ENCODE measurements at places on chromosomes 16 and 17.

DNA sequence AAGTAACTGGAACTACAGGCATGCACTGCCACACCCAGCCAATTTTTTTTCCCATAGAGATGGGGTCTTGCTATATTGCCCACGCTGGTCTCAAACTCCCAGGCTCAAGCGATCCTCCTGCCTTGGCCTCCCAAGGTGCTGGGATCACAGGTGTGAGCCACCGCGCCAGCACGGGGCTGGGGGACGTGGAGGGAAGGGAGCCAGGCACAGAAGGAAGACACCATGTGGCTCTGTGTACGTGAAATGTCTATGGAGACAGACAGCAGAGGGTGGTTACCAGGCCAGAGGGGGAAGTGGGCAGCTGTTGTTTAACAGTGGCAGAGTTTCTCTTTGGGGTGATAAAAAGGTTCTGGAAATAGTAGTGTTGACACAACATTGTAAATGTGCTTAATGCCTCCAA is 4.6 kb upstream of the PIEZO1 start:
- DNase-seq: no peak

DNA sequence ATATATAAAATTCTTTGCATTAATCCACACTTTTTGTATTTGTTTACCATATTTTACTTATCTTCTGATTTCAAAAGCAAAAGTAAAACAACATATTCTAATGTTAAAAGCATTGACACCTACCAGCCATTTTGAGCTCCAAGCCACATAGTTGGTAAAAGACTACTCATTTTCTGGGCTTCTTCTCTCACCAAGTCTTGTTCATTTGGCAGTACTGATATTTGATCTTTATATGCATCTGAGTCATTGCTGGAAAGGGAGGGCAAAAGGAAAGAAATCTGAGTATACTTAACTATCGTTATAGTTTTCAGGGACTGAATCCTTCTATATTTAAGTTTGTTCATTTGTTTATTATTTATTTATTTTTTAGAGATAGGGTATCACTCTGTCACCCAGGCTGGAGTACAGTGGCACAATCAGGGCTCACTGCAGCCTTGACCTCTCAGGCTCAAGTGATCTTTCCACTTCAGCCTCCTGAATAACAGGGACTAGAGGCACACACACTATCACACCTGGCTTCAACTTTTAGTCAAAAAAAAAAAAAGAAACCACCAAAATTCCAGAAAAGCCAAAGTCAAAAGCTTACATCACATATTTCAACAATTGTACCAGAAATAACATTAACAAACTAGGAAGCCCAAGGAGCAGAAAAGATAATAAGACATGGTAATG is 121.0 kb upstream of the TOB1 start:
- no peak for DNase-seq

GRCh38 chr17:17170346-17170985 is 35.7 kb downstream of the PLD6 start:
- no peak for DNase-seq

- DNase-seq: no peak
Observed at GRCh38 chr17:5861246-5861645, 208.9 kb upstream of the WSCD1 start.

GRCh38 chr17:34997355-34997862 is 17.1 kb downstream of the LIG3 start:
- DNase-seq: no peak

DNA sequence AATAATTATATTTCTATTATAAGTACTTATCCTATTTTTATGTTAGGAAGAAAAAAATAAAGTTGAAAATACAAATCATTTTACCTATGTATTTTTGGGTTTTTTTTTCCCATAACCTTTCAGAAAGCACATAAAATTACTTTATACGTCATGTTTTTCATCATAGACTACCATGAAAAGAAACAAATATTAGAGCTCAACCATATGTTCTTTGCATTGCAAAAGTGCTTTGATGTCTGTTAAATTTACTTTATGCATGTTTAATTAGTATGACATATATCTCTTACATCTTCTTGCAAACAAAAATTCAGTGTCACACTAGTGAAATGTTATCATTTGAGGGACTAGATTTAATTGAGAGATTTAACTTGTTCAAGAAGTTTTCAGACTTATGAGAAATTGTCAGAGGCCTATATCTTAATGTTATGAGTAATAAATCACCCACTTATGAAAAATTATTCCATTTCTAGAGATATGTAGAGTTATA is 24.0 kb downstream of the BRIP1 start:
- no peak for DNase-seq

DNA sequence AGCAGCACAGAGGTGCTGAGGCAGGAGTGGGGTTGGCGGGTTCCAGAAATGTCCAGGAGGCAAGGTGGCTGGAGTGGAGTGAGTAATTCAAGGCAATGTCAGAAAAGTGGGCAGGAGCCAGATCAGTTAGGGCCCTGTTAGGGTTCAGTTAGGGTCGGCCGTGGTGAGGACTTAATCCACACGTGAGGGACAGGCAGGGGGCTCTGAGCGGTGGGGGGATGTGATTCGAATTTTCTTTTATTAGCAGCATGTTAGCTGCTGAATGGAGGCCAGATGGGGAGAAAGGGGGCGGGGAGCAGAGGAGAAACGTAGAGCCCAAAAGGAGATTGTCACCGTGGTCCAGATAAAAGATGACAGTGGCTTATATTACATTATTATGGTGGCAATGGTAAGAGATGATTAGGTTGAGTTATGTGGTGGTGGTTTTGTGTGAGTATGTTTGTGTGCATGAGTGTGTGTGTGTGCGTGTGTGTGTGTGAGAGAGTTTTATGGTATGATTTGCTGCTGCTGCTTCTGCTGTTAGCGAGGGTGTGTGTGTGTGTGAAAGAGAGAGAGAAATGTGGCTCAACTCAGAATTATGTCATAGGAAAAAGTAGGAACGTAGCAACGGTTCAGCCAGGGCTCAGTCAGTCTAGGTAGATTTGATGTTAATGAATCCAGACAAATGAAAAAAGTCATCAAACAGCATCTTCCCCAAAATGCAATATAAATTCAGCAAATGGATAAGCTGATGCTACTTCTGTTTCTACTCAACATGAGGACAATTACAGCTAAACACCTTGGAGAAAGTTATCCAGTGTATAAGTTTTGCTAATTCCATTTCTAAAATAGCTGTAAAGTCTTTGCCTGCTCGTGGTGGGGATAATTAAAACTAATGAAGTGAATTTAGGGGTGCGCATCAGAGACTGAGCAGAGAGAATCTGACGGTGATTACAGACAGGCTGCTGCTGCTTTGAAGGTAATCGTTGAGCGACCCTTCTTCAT is 390.6 kb downstream of the HAPSTR1 start:
- DNase-seq: no peak

GRCh38 chr16:89722392-89723278 is 1.3 kb downstream of the ZNF276 start:
- peak; percentile 61 for DNase-seq

GRCh38 chr16:13344001-13344400 is 442.6 kb downstream of the SHISA9 start:
- DNase-seq: no peak

- peak; percentile 50 for DNase-seq
Observed at GRCh38 chr17:27756467-27757371, 43.6 kb downstream of the NOS2 start.

GRCh38 chr17:17757956-17758845 is 76.9 kb downstream of the RAI1 start:
- DNase-seq: no peak

DNA sequence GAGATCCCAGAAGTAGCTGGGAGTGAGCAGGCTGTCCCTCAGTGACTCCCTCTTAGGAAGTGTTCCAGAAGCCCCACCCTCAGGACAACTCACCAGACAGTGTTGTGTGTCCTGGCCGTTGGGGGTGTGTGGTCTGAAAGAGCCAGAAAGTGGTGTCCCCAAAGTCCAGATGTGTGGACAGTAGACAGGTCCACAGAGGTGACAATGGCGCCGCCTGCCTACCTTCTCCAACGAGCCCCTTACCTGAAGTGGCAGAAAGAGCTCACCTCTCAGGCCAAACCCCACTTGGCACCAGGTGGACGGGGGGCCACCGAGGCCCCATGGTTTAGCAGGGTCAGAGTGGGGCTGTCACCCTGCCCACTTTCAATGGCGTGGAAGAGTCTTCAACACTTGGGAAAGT is 19.9 kb downstream of the C17orf100 start:
- DNase-seq: no peak

GRCh38 chr16:29784901-29785500 is 5.5 kb upstream of the KIF22 start:
- DNase-seq: peak; percentile 85

DNA sequence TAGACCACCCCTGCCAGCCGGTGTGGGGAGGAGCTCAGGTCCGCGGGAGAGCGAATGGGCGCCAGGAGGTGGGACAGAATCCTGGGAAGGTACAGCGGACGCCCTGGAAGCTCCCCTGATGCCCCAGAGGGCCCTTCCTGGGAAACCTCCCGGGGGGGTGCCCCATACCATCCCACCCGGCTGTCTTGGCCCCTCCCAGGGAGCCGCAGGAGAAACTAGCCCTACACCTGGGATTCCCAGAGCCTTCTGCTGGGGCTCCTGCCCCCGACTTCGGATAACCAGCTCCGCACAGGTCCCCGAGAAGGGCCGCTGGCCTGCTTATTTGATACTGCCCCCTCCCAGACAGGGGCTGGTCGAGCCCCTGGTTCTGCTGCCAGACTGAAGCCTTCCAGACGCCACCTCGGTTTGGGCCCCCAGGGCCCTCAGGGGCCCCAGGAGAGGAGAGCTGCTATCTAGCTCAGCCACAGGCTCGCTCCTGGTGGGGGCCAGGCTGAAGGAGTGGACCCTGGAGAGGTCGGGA is 3.0 kb upstream of the CBX4 start:
- DNase-seq: no peak

DNA sequence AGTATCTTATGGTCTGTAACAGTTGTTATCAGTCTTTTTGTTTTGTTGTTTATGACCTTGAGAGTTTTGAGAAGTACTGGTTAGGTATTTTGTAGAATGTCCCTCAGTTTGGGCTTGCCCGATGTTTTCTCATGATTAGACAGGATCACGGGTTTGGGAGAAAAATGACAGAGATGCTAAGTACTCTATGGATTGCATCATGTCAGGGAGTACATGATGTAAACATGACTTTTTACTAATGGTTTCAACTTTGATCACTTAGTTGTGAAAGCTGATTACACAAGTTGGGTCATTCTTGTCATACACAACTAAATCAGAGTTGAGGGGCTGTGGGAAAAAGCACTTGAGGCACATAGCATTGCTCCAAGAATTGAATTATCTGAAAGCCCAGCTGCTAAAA is 94.7 kb upstream of the SIAH1 start:
- DNase-seq: no peak

DNA sequence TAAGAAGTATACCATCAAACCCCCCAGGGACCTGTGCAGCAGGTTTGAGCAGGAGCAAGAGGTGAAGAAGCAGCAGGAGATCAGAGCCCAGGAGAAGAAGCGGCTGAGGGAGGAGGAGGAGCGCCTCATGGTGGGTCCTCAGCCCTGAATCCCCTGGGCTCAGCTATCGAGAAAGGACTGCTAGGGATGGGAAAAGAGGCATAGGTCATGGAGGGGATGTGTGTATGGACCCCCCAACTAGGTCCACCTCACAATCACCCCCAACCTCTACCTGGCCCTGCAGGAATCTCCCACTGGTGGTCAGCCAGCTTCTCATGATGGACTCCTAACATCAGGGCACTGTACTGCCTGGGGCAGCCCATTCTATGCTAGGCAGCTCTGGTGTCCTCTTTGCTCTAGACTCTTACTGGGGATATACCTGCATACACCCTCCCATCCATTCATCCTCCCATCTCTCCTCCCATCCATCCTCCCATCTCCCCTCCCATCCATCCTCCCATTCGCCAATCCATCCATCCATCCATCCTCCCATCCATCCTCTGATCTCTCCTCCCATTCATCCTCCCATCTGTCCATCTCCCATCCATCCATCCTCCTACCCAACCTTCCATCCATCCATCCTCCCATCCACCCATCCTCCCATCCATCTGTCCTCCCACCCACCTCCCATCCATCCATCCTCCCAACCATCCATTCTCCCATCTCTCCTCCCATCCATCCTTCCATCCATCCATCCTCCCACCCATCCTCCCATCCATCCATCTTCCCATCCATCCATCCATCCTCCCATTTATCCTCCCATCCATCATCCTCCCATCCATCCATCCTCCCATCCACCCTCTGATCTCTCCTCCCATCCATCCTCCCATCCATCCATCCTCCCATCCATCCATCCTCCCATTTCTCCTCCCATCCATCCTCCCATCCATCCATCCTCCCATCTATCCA is 10.6 kb downstream of the DRC7 start:
- DNase-seq: no peak

- no peak for DNase-seq
Observed at GRCh38 chr17:82548681-82549303, 29.3 kb downstream of the FOXK2 start.

- DNase-seq: no peak
Observed at GRCh38 chr16:48632137-48632774, 22.3 kb upstream of the N4BP1 start.

GRCh38 chr17:28935744-28936460 is 15.4 kb downstream of the PHF12 start:
- DNase-seq: no peak

- no peak for DNase-seq
Observed at GRCh38 chr16:72837846-72838585, 209.9 kb downstream of the ZFHX3 start.

GRCh38 chr17:55427587-55427882 is 5.9 kb upstream of the MMD start:
- DNase-seq: no peak

- DNase-seq: peak; percentile 90
Observed at GRCh38 chr17:57988301-57989250, 522 bp upstream of the VEZF1 start.

GRCh38 chr16:78195797-78196196 is 96.3 kb downstream of the WWOX start:
- no peak for DNase-seq

- no peak for DNase-seq
Observed at GRCh38 chr16:52621651-52622050, 74.7 kb upstream of the TOX3 start.

GRCh38 chr16:16059160-16059559 is 109.7 kb downstream of the ABCC1 start:
- DNase-seq: no peak

DNA sequence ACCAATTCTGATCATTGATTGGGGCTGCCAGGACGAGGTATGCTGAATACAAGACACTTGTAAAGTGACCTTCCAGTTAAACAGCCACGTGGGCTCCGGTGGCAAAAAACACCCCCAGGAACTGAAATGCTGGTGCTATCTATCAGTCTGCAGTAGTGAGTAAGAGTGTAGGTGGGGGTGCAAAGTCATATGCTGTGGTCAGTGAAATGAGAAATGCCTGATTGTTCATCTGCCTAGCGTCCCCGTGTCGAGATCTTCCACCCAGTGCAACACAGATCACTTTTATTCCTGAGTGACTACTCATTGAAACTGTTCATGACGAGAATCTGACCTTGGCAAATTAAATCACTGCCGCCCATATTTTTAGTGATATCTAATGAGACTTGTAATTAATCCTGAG is 806.5 kb upstream of the GOT2 start:
- no peak for DNase-seq

Data from GM13976 (cell line).